ENCODE measurements at places on chromosomes 12 and 14.

DNA sequence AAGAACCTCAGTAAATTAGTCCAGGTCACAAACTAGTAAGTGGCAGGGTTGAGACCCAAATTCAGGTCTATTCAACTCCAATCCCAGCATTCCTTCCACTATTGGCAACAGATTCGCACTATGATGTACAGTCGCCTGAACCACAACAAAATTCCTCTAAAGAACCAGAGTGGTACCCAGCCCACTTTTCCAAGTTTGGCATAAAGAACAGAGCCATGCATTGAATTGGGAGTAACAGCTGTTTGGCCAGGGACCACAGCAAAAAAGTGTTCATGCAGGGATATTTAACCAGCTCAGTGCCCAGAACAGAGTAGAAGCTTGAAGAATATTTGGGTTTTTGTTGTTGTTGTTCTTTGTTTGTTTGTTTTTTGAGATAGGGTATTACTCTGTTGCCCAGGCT lies 9.7 kb downstream of the TC2N start:
- H3K27ac ChIP-seq, result no peak overlapping the region
- peaks cover 12% of the 10 kb centered on the region for H3K4me1 ChIP-seq
- no peaks in the 10 kb centered on the region for H3K27me3 ChIP-seq
- no peaks in the 10 kb centered on the region for H3K36me3 ChIP-seq
- DNase-seq, result no peak

- no peaks in the 10 kb centered on the region for H3K4me1 ChIP-seq
- H3K27ac ChIP-seq, result no peak overlapping the region
- peaks cover 92% of the 10 kb centered on the region for H3K27me3 ChIP-seq
Measured at GRCh38 chr14:36656687-36657398, 4.8 kb upstream of the PAX9 start.

DNA sequence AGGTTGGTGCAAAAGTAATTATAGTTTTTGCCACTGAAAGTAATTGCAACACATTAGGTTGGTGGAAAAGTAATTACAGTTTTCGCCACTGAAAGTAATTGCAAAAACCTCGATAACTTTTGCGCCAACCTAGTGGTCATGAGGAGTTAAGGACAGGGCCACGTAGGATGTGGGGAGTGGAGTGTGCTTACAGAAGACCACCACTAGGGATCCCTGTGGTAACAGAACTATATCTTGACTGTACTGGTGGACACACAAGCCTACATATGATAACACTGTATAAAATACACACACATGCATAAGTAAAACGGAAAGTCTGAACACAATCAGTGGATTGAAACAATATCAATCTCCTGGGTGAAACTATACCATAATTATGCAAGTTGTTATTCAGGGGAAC lies 187.4 kb upstream of the ABCD2 start:
- peak; percentile 22 for DNase-seq
- H3K27ac ChIP-seq, result no peak overlapping the region
- no peak overlapping the region for H3K4me3 ChIP-seq
- H3K27me3 ChIP-seq, result no peaks in the 10 kb centered on the region

GRCh38 chr14:50836515-50836914 lies 5.6 kb upstream of the NIN start:
- H3K27ac ChIP-seq, result no peak overlapping the region
- H3K27me3 ChIP-seq, result no peaks in the 10 kb centered on the region
- 0 out of 2 replicates have a peak, but pooled peaks cover 5% of the 10 kb centered on the region for H3K4me1 ChIP-seq
- DNase-seq, result peak; percentile 64

DNA sequence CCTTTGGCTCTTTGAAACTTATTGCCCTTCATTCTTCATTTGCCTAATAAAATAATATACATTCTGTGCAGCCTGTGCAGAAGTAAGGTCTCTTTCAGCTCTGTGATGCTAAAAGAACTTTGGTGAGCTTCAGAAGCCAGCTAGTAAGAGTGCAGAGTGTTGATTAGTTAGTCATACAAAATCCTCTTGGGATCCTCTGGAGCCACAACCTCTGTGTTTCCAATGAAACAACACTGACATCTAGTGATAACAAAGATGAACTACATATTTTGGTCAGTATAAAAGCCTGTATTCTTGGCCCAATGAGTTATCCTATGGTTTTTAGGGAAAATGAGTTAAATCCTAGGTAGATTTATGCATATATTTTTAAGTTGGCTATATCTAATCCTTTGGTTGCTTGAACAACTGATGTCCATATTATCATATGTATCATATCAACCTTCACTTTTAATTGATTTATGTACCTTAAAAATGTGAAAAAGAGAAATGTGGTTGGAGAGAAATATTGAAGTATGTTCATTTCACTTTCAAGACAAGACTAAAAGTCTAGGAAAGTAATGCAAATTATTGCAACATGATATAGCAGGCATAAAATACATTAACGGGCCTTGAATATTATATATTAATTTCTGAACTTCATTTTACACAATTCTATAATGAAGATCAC lies 158.4 kb downstream of the KLHL28 start:
- no peaks in the 10 kb centered on the region for H3K36me3 ChIP-seq
- no peaks in the 10 kb centered on the region for H3K4me1 ChIP-seq
- DNase-seq, result peak; percentile 76
- no peak overlapping the region for H3K27ac ChIP-seq

- H3K27me3 ChIP-seq, result peaks cover 55% of the 10 kb centered on the region
- H3K4me3 ChIP-seq, result no peak overlapping the region
- no peak overlapping the region for H3K27ac ChIP-seq
- no peaks in the 10 kb centered on the region for H3K36me3 ChIP-seq
Measured at GRCh38 chr12:117102800-117103181, 3.6 kb upstream of the TESC start.

Data from GM23248 (cell line).